ENCODE measurements at places on chromosomes 2 and 18.
A peak's percentile ranks its signal among the peaks of the same experiment; 100 is the strongest.

DNA sequence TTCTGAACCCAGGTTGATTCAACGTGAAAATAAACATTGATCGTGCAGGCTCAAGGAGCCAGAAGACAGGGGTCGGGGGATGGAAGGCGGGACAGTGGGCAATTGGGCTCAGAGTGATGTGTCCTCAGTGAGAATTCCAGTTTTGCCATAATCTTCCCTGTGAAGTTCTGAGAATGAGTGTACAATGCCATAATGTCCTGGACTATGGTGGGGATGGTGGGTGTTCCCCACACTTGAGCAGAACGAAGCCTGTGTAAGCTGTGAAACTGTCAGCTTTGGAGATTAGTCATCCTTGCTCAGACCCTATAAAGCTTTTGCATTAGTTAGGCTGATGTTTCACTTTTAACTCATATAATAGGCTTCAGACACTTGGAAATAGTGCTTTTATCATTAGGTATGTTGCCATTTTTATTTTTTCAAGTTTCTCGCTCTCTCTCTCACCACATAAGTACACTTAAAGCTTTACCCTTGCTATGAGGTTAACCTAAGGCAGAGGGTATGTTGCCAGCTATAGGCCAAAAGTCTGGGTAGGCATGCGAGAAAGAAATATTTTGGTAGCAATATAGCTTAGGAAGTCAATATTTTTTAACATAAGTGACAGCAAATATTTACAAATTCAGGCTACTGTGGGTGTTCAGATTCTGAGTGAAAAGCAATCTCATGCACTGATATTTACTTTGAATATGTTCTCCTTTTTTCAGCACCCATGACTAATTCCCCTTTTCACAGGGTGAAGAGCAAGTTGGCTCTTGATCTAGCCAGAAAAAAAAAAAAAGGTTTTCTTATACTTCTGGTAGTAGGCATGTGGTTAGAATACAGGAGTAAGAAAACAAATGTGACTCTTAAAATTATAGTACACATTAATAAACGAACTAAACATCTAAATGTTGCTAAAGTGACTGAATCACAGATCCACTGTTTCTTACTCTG is 47.2 kb downstream of the CDC42EP3 start:
- DNase-seq: no peak
- no peaks in the 10 kb centered on the region for H3K27me3 ChIP-seq
- no peak overlapping the region for H3K27ac ChIP-seq
- peaks cover 6% of the 10 kb centered on the region for H3K4me1 ChIP-seq

- H3K27ac ChIP-seq: peak overlapping the region; percentile 78
- DNase-seq: peak; percentile 90
- peak overlapping the region; percentile 37 for H3K4me3 ChIP-seq
- peaks cover 2% of the 10 kb centered on the region for H3K4me1 ChIP-seq
- no peaks in the 10 kb centered on the region for H3K27me3 ChIP-seq
Observed at GRCh38 chr18:22432657-22433137, 15.0 kb upstream of the CTAGE1 start.

DNA sequence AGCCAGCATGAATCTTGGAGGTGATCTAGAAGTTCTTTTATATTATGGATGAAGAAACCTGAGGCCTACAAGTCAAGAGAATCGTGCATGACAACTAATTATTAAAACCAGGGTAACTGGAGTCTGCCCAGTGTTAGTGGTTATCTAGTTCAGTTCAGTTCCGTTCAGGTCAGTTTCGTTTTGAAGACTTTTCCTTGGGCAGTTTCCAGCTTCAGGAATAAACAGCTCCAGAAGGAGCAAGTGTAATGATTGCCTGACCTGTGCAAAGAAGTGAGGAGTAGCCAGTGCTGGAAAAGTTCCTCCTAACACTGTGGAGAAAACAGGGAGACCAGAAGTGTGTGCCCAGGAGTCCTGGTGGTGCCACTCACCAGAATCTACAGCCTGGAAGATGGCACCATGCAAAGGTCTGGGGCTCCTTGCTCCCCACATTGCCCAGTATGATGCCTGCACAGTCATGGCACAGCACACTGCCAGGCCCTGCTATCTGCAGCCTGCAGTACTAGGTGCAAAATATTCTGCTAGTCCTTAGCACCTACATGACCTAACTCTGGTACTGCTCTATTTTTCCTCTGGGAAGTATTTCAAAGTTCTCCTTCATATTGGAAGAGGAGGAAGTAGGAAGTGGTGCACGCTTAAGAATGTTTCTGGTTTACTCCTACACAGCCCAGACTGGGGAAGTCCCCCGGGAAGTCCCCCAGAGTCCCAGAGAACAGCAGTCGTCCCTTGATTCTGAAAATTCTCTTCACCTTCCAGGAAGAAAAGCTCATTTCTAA is 65.8 kb downstream of the SUMO1 start:
- DNase-seq: no peak
- H3K36me3 ChIP-seq: no peaks in the 10 kb centered on the region
- no peaks in the 10 kb centered on the region for H3K27me3 ChIP-seq
- H3K4me3 ChIP-seq: no peak overlapping the region
- no peak overlapping the region for H3K27ac ChIP-seq

DNA sequence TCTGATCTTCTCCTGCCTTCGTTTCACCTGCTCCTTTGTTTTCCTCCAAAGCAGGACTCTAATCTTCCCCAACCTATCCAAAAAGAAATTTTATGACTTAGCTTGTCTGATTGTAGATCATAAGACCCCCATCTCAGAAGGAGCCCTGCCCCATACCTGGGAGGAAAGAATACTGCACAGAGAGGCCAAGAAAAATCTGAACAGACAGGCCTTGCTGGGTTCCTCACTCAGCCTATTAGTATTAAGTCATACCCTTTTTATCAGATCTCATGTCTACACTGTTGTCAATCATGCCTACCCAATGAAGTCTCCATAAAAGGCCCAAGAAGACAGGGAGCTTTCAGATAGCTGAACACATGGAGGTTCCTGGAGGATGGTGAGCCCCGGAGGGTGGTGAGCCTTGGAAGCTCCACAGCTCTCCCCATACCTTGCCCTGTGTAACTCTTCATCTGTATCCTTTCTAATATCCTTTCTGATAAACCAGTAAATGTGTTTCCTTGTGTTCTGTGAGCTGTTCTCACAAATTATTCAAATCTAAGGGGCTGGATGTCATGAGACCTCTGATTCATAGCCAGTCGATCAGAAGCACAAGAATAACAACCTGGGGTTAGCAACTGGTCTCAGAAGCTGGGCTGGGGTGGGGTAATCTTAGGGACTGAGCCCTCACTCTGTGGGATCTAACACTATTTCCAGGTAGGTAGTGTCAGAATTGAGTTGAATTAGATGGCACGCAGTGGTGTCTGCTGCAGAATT is 108.8 kb downstream of the SPOPL start:
- H3K27ac ChIP-seq: no peak overlapping the region
- H3K4me3 ChIP-seq: no peak overlapping the region
- no peak for DNase-seq
- H3K36me3 ChIP-seq: no peaks in the 10 kb centered on the region
- H3K4me1 ChIP-seq: no peaks in the 10 kb centered on the region
- no peaks in the 10 kb centered on the region for H3K27me3 ChIP-seq

DNA sequence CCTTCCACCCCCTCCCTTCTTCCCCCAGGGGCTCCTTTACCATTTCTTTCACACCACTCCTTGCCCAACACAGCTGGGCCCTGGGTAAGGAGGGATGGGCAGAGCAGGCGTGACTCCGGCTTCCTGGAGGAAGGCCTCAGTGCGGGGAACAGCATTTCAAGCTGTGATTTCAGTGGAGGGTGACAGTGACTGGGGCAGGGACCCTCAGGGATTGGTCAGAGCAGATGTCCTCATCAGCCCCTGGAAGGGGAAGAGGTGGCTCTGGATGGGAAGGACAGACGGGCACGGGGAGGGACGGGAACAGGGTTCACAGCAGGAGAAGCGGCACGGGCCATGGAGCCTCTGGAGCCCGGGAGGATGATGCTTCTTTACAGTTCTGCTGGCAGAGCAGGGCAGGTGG is 130.8 kb upstream of the TWIST2 start:
- no peak overlapping the region for H3K4me3 ChIP-seq
- H3K4me1 ChIP-seq: no peaks in the 10 kb centered on the region
- DNase-seq: no peak
- no peak overlapping the region for H3K27ac ChIP-seq
- H3K27me3 ChIP-seq: no peaks in the 10 kb centered on the region
- H3K36me3 ChIP-seq: no peaks in the 10 kb centered on the region

DNA sequence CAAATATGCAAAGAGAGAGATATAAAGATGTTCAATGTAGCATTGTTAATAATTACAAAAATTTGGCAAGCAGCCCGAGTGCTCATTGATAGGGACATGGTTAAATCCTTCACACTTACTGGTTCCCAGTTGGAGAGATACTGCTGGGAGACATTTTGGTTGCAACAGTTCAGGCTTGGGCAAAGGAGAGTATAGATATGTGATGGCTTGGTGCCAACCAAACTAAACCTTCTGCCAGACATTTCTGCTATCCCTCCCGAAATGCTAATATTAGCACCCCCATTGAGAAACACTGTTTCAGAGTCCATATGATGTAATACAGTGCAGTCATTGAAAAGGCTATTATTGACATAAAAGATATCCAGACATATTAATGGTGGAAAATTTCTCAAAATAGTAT is 11.5 kb downstream of the GEN1 start:
- no peak overlapping the region for H3K27ac ChIP-seq
- H3K27me3 ChIP-seq: no peaks in the 10 kb centered on the region
- DNase-seq: no peak
- no peaks in the 10 kb centered on the region for H3K4me1 ChIP-seq
- H3K4me3 ChIP-seq: no peak overlapping the region
- no peaks in the 10 kb centered on the region for H3K36me3 ChIP-seq

- H3K27ac ChIP-seq: no peak overlapping the region
- H3K27me3 ChIP-seq: no peaks in the 10 kb centered on the region
- H3K4me3 ChIP-seq: no peak overlapping the region
- no peak for DNase-seq
- no peaks in the 10 kb centered on the region for H3K36me3 ChIP-seq
- H3K4me1 ChIP-seq: no peaks in the 10 kb centered on the region
Observed at GRCh38 chr18:76571689-76572088, 76.6 kb upstream of the ZNF516 start.
